ENCODE measurements at places on chromosomes 6 and 20.

DNA sequence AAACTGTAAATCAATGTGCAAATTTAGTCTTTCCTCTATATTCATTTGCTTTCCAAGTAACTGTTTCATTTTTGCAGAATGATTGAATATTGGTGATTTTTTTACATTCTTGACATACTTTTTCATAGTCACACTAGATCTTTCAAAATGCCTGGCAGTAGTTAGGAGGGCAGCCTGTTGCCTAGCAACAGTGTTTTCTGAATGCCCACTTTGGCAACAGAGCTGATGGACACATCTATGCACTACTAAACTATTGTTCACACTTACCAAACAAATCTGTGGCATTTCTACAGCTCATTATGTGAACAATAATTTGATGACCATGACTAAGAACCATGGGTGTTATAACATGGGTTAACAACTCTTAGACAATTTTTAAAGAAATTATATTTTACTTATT, 438.0 kb upstream of the IMPG1 start:
- no peak for DNase-seq

- DNase-seq: no peak
Measured at GRCh38 chr6:101114703-101115102, 233.6 kb upstream of the ASCC3 start.

DNA sequence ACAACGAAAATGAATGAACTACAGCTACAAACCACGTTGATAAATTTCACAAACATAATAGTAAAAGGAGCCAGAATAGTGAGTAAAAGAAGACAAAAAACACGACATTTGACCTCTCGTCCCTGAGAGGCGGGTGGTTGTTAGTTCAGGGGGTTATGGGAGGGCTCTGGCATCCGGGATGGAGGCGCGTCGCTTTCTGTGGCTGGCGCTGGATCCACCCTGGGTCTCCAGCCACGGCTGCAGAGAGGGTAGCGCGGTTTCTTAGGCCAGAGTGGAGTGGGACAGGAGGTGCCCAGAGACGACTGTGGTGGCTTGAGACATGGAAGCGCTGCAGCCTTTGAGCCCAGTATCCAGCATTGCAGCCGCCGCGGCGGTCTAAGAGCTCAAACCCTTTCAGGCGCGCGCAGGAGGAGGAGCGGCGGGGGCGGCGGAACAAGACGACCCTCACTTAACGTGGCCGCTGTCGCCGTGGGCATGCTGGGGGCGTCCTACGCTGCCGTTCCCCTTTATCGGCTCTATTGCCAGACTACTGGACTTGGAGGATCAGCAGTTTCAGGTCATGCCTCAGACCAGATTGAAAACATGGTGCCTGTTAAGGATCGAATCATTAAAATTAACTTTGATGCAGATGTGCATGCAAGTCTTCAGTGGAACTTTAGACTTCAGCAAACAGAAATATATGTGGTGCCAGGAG, 3.7 kb upstream of the ZSCAN23 start:
- no peak for DNase-seq

- DNase-seq: no peak
Measured at GRCh38 chr20:58438970-58439808, 50.2 kb downstream of the VAPB start.

- DNase-seq: no peak
Measured at GRCh38 chr20:62946918-62947317, 5.6 kb upstream of the SLC17A9 start.

DNA sequence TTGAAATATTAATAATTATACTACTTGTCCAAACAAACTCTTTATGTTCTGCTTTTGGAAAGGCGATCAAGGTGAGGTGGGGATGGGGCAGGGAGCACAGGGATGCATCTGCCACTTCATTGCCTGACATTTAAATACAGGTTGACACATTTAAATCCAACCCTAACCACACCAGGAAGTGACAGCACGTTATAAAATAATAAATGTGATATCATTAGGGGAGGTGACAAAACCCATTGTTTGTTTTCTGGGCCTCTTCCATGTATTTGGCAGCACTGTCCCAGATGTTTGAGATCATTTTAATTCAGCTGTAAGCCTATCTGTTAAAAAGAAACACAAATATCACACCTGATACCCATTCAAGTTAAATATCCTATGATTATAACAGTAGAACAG, 342.4 kb upstream of the ARID1B start:
- no peak for DNase-seq
